ENCODE measurements at places on chromosomes 5 and 9. TPM values are rescaled to one million over a fixed set of nuclear protein-coding genes. Genes with fewer than 3 reads are reported as not detected.

- DNase-seq: no peak
Measured at GRCh38 chr5:118405650-118406061, 582.7 kb downstream of the DTWD2 start.

The PFN3 gene
- not detected for total RNA-seq

- no peak for DNase-seq
Measured at GRCh38 chr5:129724222-129724621, 23.7 kb upstream of the MINAR2 start.

The ARSI gene
- total RNA-seq: 18.6 TPM

- peak; percentile 72 for DNase-seq
Measured at GRCh38 chr5:98454904-98455303, 318.6 kb upstream of the RGMB start.

- no peak for DNase-seq
Measured at GRCh38 chr5:136006761-136007251, 22.0 kb upstream of the TGFBI start.

The NR6A1 gene
- 7.6 TPM for total RNA-seq

DNA sequence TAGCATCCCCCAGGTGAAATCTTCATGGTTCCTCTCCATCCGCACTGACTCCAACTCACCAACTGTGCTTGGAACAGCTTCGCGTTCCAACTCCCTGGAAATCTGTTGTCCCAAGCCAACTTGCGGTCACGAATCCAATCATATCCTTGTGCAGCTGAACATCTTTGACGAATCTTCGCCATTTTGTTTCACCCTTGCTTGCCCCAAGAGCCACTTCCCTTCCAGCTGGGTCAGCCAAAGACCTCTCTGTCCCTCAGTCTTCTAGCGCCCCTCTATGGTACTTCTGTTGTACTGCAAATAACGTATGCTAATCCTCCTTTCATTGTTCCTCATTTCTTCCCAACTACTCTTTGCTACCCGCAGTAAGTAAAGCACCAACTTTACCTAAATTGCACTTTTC, 61.0 kb upstream of the TARS1 start:
- no peak for DNase-seq

- DNase-seq: no peak
Measured at GRCh38 chr9:134704498-134704897, 62.9 kb downstream of the COL5A1 start.

DNA sequence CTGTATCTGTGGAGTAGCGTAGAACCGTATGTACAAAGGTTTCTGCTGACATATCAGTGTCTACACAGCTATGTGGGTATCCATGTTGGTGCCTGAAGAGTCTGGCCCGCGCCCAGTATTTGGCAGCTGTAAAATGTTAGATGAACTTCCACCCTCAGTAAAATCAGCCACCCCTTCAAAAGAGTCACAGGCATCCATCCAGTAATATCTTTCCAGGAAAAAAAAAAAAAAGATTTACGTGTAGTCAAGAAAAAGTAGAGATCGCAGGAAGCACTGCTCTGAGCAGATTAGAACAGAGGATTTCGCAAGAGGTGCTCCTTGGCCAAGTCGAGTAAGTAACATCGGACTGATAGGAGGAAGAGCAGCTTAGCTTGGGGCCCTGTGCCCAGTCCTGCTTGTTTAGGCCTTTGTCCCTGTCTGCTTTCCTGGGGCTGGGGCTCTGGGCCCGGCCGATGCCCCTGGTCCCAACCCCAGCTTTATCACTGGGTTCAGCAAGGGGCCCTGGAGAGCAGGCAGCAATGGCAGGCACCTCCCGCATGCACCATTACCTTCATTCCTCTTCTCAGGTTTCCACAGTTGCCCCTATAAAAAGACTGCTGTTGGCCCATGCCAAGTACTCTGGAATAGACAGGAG, 21.2 kb downstream of the DAPK1 start:
- no peak for DNase-seq
